ENCODE measurements at places on chromosomes 4 and X. TPM values are rescaled to one million over a fixed set of nuclear protein-coding genes. Genes with fewer than 3 reads are reported as not detected.

The TTC29 gene
- not detected for total RNA-seq

The FGFR3 gene
- 2.2 TPM for total RNA-seq

The STS gene
- total RNA-seq: 1.9 TPM

The TMPRSS11B gene
- total RNA-seq: not detected

The SLC9B1 gene
- total RNA-seq: 0.09 TPM

The PITX2 gene
- 1.1 TPM for total RNA-seq

The SORCS2 gene
- total RNA-seq: 4.1 TPM

The CT47A1 gene
- not detected for total RNA-seq

The MAOA gene
- 0.80 TPM for total RNA-seq

The ANOS1 gene
- 0.03 TPM for total RNA-seq

The SPP1 gene
- total RNA-seq: 151 TPM

The ATP10D gene
- total RNA-seq: 2.7 TPM

The TMEM192 gene
- total RNA-seq: 7.4 TPM

The MGAT4D gene
- not detected for total RNA-seq

The HELT gene
- total RNA-seq: not detected

The GLRB gene
- 1.4 TPM for total RNA-seq

All from A549 treated with CORT108297 at 1 μM for 4 hours (cell line).